GM12864 (cell line): ENCODE measurements at places on chromosomes 2 and 18.

DNA sequence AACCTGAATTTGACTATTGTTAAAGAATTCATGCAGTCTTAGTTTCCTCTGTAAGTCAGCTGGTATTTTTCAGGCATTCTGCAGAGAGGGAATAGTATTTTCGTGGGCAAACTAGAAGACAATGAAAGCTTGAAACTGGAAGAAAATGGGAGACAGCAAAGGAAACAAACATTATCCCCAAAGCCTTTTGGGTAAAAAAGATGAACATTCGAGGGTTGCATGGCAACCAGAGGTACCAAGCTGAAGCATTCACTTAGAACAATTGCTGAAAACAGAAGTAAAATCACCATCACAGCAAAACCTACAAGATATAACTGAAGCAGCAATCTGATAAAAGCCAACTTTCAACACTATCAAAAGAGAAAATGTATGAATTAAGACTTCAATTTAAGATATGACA, 233.7 kb downstream of the SCG2 start:
- no peak for DNase-seq

GRCh38 chr18:3426074-3426473, 23.9 kb upstream of the TGIF1 start:
- no peak for DNase-seq

DNA sequence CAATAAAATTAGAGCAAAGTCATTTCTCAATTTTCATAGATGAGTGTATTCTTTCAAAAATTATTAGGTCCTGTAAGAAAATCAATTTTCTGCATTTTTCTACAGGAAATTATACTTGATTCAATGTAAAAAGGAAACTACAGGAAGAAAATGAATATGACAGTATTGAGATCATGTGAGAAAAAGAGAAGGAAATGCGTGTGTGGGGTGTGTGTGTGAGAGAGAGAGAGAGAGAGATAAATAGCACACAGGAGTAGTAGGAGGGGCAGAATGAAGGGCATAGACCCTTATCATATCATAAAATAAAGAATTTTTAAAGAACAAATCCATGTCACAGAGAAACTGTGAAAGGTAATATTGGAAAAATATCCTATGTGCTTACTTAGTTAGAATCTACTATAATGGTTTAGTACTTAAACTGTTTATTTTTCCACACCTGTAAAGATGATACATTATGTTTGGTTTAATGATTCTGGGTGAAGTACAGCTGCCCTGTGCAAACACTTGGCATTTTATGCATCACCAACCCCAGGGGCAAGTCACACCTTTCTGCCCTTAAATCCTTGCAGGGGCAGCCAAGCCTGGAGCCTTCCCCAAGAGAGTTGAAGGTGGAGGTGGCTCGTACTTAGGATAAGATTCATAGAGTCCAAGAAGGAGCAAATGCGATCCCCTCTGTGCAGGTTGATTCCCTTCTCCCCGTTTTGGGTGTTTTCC, 276.4 kb downstream of the TGIF1 start:
- DNase-seq: no peak

GRCh38 chr2:190838492-190838910, 42.1 kb upstream of the GLS start:
- DNase-seq: no peak

DNA sequence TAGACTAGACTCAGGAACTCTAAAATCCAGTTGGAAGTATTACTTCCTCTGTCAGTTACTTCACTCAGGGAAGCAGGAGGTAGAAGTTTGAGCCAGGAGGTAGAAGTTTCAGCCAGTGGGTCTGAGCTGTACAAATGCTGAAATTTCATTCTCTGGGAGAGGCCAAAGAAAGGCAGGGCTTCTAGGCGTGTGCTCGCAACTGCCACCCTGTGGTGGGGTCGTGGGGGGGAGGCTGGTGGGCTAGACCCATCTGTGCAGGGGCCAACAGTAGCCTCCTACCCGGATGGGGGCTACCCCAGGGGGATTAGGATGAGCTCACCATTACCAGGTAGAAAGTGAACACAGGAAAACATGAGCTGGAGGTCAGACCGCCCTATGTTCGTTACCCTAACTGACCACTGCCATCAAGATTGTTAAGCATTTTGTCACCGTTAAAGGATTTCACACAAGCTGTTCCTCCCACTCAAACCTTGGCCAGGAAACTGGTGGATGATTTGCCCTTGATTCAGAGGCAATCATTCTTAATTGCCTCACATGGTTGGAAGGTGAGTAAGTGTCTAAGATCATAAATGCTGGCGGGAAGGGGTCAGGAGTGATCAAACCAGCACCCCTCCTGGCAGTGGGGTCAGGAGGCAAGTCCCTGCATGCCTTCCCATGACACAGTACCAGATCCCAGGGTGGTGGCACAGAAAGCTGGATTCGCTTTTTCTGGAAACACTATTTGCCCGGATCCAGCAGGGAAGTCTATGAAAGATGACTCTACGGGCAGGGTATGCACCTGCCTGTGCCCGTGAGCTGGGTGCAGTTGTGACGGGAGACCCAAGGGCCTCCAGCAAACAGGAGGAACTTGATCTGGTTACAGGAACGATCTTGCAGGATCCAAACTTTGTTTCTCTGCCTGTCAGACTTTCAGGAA, 5.2 kb upstream of the FHL2 start:
- no peak for DNase-seq

DNA sequence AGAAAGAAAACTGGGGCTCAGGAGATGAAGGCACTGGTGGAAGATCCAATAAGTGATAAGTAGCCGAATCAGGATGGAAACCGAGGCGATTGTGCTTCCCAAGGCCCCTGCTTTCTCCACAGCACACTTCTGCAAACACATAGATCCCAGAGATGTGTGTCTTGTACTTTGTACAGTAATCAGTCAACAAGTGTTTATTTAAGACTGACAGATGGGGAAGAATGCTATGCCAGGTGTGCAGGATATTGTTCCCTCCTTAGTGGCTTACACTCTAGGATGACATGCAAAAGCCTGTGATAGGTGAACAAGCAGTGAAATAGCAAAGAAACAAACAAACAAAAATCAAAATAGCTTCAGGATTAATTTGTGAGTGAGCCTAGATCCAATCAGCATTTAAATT, 116.6 kb downstream of the ACTR3 start:
- DNase-seq: no peak

DNA sequence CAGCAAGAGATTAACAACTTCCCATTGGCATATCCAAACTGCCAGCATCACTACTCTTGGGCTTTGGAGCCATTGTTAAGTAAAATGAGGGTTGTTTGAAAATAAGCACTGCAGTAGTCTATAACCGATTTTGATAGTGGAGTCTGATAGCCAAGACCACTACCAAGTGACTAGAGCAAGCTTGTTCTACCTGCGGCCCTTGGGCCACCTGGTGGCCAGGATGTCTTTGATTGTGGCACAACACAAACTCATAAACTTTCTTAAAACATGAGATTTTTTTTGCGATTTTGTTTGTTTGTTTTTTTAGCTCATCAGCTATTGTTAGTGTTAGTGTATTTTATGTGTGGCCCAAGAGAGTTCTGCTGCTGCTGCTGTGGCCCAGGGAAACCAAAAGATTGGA, 11.0 kb downstream of the UBE2E3 start:
- no peak for DNase-seq

DNA sequence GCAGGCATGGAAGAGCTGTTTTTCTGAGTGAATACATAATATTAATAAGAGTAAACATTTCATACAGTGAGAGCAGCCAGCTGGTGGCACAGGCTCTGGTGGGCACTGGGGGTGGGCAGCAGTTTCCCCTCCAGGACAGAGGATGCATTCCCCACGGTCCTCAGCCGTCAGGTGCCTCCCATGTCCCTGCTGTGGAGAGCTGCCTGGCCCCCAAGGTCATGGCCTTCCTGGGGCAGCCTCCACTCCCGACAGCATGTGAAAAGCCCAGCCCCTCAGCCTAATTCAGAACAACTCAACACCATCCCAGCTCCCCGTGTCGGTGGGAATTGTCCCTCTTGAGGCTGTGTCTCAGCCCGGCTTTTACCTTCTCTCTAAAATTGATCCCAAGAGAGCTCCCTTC, 147.4 kb downstream of the GALR1 start:
- no peak for DNase-seq

- no peak for DNase-seq
These were observed 19.4 kb downstream of the CFLAR start for GRCh38 chr2:201135386-201135785.

DNA sequence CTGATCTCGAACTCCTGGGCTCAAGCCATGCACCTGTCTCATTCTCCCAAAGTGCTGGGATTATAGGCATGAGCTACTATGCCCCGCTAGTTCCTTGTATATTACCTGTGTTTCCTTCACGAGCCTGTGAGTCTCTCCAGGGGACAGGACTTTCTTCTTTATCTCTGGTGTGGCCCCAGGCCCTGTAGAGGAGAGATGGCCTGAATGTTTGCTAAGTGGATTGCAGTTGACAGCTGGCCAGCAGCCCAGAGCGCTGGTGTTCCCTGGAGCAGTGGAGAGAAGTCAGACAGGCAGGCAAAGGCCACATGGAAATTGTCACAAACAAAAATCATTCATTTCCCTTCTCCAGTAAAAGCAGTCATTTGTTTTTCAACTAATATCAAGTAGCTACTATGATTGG, 17.9 kb downstream of the LPIN1 start:
- no peak for DNase-seq

- no peak for DNase-seq
These were observed 60.6 kb upstream of the LYPD1 start for GRCh38 chr2:132730611-132731010.

DNA sequence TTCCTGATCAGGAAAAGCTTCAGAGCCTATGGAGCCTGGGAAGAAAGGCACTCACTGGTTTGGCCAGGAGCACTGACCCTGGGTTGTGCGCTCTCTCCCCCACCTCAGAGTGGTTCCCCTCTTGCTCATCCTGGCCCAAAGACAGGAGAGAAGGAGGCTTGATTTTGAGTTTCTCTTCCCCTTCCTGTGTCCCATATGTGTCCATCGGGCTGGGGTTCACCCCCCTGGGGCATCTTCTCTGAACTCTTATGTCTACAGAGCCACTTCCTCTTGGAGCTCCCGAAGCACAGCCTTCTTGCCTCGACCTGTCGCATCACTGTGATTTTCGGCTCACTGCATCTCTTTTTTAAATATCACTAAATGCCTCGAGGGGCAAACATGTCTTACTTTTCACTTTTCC, 692.3 kb downstream of the RNF144A start:
- DNase-seq: no peak

DNA sequence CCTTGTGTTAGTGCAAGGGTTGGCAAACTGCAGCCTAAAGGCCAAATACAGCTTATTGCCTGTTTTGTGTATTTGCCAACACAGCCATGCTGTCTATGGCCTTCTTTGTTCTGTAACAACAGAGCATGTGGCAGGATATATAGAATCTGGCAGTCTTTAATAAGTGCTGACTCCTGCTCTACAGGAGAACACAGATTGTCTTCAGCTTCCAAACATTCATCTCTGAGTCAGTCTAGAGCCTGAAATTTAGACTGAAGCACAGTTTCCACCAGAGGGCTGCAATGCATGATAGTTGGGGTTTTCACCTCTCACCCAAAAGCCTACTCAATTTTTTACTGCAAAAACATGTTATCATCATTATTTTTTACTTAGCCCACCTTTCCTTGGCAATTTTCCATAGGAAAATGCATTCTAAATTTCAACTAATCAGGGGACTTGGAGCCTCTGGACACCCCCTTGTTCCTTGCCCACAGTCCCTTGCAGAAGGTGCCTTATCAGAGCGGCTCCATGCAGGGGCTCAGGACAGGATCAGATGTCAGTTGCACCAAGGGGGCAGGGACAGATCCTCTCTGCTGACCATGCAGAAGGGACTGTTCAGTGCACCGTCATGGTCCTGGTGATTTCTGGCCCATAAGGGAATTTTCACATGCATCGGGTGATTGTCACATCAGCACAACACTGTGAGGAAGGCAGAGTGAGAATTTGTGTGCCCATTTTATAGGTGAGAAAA, 12.4 kb downstream of the IL37 start:
- no peak for DNase-seq

DNA sequence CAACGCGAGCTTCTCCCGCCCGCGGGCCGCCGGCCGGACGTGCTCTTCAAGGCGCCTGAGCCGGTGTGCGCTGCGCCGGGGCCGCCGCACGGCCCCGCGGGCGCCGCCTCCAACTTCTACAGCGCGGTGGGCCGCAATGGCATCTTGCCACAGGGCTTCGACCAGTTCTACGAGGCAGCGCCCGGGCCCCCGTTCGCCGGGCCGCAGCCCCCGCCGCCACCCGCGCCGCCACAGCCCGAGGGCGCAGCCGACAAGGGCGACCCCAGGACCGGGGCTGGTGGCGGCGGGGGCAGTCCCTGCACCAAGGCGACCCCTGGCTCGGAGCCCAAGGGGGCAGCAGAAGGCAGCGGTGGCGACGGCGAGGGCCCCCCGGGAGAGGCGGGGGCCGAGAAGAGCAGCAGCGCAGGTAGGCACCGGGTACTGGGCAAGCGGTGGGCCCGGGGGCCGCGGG, 676 bp downstream of the HOXD11 start:
- no peak for DNase-seq

DNA sequence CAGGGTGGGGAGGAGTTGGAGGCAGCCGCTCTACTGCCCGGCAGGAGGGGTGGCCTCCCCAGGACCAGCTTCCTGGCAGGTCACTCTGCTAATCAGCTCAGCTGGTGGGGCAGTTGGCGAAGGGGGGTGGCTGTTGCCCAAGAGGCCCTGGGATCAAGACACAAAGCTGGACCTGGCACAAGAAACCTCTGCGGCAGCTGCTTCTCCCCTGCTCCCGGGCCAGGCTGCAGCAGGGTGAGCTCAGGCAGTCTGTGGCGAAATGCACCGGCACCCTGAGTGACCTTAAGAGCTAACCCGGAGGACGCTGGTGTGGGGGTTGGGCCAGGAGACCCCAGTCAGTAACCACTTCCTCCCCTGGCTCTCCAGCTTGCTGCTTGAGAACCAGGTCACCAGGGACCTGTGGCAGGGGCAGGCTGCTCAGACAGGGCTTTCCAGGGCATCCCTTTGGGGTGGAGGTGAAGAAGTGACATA, 31.1 kb downstream of the TOGARAM2 start:
- no peak for DNase-seq

- no peak for DNase-seq
These were observed 542.4 kb upstream of the NRP2 start for GRCh38 chr2:205139822-205140463.

DNA sequence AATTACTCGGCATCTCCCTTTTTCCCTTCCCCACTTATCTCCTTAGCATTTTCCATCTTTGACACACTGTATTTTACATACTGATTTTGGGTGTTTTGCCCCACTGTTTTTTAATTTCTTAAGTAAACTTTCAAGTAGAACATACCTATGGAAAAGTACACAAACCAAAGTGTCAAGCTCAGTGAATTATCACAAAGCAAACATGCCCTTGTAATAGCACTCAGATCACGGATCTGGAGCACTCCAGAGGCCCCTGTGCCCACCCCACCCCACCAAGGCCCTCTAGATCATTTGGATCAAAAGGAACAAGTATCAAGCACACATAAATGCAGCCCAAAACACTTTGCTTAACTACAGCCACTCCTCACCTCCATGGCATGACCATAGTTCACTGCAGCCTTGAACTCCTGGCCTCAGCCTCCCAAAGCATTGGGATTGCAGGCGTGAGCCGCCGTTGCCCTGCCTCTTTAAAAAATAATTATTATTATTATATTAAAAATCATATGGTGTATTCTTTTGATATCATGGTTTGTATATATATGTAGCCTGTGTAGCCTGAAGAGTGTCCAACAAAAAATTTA, 38.1 kb downstream of the FER1L5 start:
- DNase-seq: no peak

GRCh38 chr2:38907743-38908562, 18.3 kb downstream of the ARHGEF33 start:
- DNase-seq: peak; percentile 49
